ENCODE measurements at places on chromosomes 11 and 22.

DNA sequence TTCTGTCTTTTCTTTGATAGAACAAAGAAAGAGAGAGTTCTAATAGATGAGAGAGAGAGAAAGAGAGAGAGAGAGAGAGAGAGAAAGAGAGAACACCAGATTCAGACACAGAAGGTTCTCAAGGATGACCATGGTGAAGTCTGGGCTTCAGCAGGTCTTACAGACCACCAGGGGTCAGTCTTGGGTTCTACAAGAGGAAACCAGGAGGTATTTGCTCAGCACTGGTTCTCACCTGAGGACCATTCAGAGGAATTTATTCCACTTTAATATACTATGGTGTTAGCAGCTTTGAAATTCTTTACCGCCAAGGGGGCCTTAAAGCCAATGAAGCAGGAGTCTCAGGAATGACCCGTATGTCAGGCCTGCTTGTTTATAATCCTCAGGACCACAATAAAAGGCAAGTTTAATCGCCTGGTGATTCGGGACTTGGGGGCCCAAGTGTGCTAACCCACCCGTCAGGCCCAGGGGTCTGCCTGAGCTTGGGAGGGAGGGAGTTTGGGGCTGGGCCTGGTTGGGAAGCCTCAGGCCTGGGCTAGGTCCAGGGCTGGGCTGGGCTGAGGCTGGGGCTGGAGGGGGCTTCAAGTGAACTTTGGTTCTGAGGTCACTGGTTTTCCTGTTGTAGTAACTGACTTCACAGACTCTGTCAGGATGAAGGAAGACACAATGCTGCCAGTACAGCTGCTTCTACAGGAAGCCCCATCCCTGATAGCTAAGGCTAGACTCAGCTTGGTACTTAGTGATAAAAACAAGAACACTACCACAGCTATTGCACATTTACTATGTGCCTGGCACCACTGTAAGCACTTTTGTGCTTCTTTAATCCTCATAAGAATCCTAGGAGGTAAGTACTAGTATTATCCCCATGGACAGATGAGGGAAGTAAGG, 179.2 kb upstream of the ZBED5 start:
- peak; percentile 41 for DNase-seq

DNA sequence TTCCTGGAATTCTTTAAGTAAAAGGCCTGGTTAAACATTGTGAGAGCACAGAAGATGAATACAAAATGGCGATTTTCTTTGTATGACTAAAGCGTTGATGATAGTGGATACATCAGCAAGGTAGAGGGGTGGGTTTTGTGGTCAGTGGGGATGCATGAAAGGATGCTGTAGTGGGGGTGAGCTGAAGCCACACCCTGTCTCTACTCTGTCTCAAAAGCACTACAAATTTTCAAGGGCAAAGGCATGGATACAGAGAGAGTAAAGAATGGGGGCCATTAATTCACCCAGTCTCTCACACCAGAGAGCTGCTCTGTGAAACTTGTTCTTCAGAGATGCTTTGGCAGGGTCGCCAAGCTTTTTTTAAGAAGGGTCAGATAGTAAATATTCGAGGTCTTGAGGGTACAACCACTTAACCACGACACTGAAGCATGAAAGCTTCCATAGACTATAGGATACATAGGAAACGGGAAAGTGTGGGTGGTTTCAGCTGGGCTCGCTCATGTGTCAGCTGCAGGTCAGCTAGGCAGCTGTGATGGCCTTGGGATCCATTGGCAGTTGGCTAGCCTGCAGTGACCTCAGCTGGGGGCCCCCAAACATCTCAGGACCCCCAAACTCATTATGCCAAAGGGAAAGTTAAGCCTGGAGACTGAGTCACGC, 8.3 kb downstream of the TMEM138 start:
- DNase-seq, result no peak

- no peak for DNase-seq
Measured at GRCh38 chr11:33195462-33196173, 34.3 kb upstream of the CSTF3 start.

- DNase-seq, result peak; percentile 91
Measured at GRCh38 chr11:69644071-69644961, 3.4 kb downstream of the CCND1 start.

GRCh38 chr11:88101881-88102597, 73.2 kb downstream of the RAB38 start:
- DNase-seq, result no peak

DNA sequence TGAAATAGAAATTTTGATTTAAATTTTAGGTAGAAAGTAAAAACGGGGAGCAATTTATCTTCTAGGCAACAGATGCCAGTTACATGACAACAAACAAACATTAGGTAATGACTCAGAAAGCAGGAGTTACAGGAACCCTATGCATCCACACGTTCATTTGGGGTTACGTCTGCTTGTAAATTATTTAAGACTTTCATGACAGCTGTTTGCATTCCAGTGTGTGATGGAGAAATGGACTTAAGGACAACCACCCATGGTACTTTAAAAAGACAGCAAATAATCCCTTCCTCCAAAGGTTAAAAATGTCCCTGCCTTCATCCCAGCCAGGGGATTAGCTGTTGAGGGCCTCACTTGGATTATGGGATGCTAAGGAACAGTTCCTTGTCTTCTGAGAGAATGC, 11.8 kb downstream of the E2F8 start:
- DNase-seq, result no peak

DNA sequence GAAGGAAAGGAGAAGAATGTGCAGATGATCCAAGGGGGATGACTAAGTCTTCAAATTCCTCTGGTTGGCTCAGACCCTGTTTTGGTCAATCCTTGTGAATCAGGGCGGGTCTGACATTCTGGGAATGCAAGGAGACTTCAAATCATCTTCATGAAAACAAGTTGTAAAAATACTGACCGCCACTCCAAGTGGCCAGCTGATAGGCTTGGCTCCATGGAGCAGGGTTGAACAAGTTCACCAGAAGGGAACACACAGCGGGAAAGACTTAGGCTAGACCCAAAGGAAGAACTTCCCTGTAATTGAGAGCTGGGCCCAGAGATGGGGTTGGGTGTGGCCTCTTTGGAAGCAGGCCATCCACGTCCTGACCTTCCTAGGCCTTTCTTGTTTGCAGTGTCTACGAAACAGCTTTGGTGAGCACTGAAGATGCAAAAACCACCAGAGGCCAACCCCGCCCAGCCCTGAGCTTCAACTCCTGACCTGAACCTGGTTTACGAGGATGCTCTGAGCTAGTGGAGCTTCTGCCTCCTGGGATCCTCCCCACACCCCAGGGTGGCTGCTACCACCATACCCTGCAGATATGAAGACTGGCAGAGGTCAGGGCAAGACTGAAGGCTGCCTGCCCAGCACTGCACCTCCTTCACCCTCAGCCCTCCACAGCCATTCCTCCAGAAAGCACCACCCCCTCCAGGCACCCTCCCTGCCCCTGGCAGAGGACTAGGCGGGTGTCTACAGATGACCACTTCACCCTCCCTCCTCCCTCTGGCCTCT, 26.1 kb downstream of the GDPD5 start:
- DNase-seq, result peak; percentile 91

- DNase-seq, result no peak
Measured at GRCh38 chr11:33893711-33894397, 2.0 kb upstream of the LMO2 start.

DNA sequence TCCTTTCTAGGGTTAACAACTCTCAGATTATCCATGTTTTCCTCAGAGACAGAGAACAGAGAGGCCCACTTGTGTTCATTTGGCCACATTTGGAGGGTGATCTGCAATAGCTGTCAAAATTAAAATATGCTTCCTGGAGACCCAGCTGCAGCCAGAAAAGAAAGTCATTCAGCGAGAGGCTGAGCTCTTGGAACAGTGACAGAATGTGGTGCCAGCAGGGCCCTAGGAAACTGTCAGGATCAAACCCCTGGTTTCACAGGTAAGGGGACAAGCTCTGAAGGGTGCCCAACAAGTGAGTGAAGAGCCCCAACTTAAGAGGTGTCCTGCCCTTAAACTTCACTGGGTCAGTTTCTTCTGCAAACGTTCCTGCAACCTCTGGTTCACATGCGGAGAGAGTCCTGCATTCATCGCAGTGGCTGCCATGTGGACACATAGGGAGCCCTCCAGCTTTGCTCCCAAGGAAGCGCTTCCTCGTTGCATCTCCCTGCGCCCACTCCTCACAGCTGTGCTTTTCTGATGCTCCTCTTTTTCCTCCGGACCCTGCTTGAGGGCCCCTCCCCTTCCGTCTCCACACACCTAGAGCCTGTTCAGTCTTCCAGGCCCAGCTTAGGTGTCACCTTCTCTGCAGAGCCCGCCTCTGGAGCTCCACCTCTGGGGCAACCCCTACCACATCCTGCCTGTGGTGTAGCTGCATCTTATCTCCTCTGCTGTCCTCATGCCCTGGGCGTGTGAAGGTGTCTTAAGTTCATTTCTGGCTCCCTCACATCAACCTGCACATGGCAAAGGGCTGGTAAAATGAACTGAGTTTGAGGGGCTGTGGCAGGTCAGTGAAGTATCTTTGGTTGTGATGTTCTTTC, 3.9 kb downstream of the UCP3 start:
- DNase-seq, result no peak

GRCh38 chr11:20310596-20311394, 52.7 kb upstream of the HTATIP2 start:
- no peak for DNase-seq

DNA sequence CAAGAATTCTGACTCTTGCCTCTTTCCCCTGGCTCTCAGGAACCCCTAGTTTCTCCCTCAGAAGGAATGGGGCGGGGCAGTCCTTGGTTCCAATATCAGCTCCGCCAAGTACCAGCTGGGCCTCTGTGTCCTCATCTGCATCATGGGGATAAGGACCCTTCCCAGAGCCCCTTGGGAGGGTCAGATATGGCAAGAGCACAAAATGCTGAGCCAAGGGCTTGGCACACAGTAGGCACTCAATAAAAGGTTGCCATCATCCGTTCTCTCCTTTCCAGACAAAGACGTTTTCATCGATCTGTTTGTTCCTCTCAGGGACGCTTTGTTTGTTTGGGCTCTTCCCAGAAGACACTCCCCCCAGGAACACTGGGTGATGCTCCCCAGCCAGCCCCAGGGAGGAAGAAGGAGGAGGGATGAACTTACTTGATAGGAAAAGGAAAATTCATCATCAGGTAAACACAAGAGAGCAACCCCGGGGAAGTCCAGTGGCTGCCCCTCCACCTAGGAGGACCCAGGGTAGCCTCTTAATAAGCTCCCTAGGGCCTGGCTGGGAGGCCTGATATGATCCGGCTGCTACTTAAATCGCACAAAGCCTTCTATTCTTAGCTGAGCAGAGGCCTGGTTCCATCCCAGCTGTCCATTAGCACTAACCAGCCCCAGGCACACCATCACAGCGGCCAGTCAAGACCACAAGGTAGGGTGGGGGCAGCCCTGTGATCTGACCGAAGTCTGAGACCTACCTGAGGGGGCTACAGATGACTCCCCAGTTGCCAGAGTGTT, 19.6 kb downstream of the GDPD5 start:
- DNase-seq, result no peak

DNA sequence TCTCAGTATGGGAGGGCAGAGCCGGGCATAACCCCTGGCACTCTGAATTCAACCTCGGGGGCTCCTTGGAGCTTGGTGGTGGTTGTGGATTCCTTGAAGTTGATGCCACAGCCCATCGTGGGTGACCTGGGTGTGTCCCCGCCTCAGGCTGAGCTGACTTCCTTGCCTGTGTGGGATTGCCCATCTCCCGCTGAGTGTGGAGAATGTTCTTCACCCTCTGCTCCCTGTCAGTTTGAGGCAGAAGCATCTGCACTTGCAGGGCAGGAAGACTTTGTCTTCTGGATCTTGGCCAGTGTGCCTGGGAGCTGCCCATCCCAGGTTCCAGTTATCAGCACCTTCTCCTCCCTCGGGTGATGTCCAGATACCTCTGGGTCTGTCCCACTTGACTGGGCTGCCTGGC, 25.3 kb downstream of the CD82 start:
- DNase-seq, result no peak

- peak; percentile 35 for DNase-seq
Measured at GRCh38 chr11:28058333-28058732, 49.6 kb downstream of the KIF18A start.

GRCh38 chr11:121741761-121742361, 289.1 kb upstream of the SORL1-AS1 start:
- DNase-seq, result peak; percentile 59

DNA sequence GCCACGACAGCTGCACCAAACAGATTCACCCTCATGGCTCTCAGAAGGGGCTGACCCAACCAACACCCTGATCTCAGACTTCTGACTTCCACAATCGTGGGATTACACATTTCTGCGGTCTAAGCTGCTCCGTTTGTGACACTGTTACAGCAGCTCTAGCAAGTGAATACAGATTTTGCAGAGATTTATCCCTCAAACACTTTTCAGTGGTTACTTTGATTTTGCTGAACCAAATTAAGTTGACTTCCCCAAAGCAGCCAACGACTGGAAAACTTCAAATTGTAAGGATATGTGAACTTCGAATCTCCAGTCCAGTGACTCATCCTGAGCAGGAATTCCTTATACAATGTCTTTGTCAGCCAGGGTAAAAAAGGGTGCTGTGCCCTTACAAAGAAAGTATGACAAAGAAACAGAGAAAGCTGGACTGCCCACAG, 14.8 kb upstream of the INCENP start:
- no peak for DNase-seq

- DNase-seq, result no peak
Measured at GRCh38 chr11:33016654-33017053, 976 bp downstream of the DEPDC7 start.

- DNase-seq, result no peak
Measured at GRCh38 chr22:37433786-37434185, 6.5 kb upstream of the ELFN2 start.

DNA sequence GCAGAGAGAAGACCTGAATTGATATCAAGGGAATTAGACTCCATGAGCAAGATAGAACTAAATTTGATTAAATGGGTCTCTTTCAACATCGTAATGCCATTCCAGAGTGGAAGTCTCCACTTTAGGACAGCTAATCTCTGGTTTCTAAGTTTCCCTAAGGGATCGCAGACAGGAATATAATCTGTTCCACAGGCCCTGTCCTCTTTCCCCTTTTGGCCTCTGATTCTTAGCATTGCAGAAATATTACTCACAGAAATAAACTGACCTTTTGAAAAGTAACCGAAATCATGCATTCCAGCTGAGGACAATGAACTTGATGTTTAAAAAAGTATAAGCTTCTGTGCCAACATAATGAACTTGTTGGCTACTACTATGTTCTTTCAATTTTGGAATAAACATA, 227.8 kb downstream of the ETS1 start:
- DNase-seq, result peak; percentile 79

- DNase-seq, result peak; percentile 30
Measured at GRCh38 chr11:3894128-3894731, 38.8 kb downstream of the STIM1 start.

GRCh38 chr11:126654886-126655806, 299.7 kb downstream of the ST3GAL4 start:
- no peak for DNase-seq

- peak; percentile 80 for DNase-seq
Measured at GRCh38 chr22:20456064-20456721, 18.6 kb upstream of the SCARF2 start.

DNA sequence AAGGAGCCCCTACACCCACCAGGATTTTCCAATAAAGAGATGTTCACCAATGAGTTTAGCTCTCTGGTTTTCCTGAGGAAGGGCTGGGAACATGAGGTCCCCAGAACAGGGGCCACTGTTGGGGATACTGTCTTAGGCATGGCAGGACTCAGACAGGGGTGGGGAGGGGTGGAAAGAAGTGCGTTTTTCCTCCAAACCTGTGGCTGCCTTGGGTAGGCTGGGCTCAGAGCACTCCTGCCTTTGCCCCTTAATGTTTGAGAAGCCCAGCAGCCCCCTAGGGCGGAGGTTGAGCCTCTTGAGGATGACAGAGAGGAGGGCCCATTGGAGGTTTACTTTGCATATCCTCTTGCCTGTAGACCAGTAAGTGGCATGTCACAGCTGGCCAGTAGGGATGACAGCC, 10.6 kb downstream of the MTFP1 start:
- DNase-seq, result no peak

Measured in fibroblast of gingiva (primary cell).